Regular cardiac myocyte (primary cell): ENCODE measurements at places on chromosomes 4 and X. TPM values are rescaled to one million over a fixed set of nuclear protein-coding genes. Genes with fewer than 3 reads are reported as not detected.

Gene RADX
- total RNA-seq, result 2.0 and 2.5 TPM in 2 replicates

Gene FDCSP
- not detected in 2 replicates for total RNA-seq

Gene ADAM29
- total RNA-seq, result not detected in 2 replicates

Gene F8A3
- total RNA-seq, result 2.7 and 2.8 TPM in 2 replicates

Gene LUZP4
- not detected in 2 replicates for total RNA-seq

Gene UGT2B7
- total RNA-seq, result 0.19 and 0.85 TPM in 2 replicates

Gene JAKMIP1
- not detected in 2 replicates for total RNA-seq

Gene HEPH
- total RNA-seq, result 17.3 and 50.5 TPM in 2 replicates

Gene RAB39B
- total RNA-seq, result 0.38 and 0.56 TPM in 2 replicates

Gene WFS1
- total RNA-seq, result 15.1 and 23.1 TPM in 2 replicates

Gene S100P
- total RNA-seq, result not detected in 2 replicates

Gene SMIM10L2A
- total RNA-seq, result under 0.01 and 1.7 TPM in 2 replicates

Gene LRP2BP
- total RNA-seq, result 0.58 and 0.85 TPM in 2 replicates

Gene BMP15
- not detected in 2 replicates for total RNA-seq

Gene FGFR3
- total RNA-seq, result 0.56 and 1.7 TPM in 2 replicates

Gene IL2RG
- not detected in 2 replicates for total RNA-seq

Gene TECRL
- not detected in 2 replicates for total RNA-seq

Gene JCHAIN
- 0.19 and 2.0 TPM in 2 replicates for total RNA-seq
